ENCODE measurements at places on chromosomes 4 and X.

GRCh38 chr4:2074588-2074987 lies 15.5 kb downstream of the NAT8L start:
- no peak for DNase-seq

DNA sequence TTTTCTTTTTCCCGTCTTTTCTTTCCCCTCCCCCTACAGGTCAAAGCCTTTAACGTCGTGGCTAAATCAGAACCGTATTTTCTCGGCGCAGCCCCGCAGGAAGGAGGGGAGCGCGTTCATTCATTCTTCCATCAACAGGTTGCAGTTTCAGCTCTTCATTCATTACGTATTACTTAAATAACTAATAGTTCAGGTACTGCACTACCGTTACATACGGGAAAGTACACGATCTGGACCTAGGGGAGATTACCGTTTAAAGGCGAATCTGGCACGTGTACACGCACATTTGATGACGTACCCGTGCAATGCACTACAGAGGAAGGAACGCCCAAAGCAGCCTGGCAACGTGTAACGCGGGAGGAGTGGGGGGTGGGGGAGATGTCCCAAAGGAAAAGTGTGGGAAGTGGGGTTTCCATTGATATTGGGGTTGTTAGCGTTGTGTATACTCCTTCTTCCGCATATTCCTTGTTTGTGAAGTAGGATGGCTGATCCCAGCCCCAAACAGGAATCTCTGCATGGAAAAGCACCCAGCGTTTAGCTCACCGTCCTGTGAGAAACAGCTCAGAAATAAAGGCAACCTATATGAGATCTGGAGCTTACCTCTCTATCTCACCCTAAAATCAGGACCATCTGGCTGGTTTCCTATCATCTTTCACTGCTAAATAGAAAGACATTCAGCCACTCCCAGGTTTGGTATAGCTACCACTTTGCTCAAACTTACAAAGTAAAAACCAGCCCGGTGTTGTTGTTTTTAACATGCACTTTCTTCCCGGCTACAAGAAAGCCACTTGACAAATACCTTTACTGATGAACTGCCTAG lies 585 bp upstream of the SEC24D start:
- no peak for DNase-seq

DNA sequence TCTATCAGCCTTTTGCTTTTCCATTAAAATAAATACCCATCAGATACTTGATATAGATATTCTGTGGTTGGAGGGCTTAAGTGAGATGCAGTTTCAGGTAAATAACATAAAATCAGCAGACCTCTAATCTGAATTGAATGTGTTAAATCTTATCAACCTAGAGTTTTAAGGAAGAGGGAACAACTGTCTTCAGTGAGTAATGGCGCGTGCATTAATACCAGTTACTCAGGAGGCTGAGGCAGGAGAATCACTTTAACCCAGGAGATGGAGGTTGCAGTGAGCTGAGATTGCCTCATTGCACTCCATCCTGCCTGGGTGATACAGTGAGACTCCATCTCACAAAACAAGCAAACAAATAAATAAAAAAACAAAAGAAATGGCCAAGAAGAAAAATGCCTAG lies 54.3 kb downstream of the FAT4 start:
- no peak for DNase-seq

DNA sequence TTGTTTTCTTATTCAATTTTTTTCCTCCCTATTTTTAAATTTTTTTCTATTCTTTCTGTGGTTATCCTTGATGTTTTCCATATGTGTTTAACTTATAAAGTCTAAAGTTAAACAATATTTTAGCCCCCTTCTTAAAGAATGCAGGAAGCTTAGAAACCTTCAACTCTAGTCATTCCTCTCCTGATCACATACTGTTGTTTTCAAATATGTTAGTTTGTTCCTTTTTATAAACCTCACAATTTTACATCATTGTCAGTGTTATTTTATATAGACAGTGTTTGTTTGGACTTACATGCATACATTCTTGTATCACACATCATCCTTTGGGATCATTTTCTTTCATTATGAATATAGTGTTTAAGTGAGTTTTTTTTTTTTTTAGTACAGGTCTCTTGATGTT lies 31.6 kb downstream of the KANTR start:
- DNase-seq: no peak

DNA sequence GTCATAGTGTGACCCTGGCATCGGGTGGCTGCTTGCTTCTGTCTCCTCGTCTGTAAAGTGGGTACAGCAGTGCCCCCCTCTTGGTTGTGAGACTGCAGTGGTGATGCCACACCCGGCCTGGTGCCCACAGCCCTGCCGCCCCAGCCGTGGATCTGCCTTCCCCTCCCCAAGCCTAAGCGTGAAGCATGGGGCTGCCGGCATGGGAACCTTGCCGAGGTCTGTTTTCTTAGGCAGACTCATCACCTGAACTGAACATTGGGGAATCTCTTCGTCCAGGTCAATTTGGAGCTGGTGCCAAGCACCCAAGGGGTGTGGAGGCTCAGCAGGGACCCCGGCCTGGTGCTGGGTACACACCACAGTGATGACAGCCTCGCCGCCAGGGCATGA lies 108.4 kb downstream of the PSAPL1 start:
- no peak for DNase-seq

- DNase-seq: no peak
Measured at GRCh38 chr4:111959222-111959621, 186.0 kb upstream of the FAM241A start.

DNA sequence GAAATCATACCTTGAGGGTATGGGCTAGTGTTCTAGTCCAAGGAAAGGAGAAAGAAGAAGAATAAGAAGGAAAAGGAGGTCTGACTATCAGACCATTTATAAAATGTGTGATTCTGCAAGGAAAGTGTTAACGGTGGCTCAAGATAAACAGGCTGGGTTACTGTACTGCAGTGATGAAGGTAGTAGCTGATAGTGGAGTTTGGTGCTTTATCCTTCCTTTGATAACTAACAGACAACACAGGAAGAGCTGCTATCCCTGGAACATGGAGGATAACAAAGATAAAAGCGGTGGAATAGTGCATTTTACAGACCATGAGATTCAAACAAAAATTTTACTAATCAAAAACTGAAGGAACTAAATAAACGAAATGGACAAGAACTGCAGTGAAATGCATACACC lies 2.6 kb downstream of the UNC5C start:
- no peak for DNase-seq

DNA sequence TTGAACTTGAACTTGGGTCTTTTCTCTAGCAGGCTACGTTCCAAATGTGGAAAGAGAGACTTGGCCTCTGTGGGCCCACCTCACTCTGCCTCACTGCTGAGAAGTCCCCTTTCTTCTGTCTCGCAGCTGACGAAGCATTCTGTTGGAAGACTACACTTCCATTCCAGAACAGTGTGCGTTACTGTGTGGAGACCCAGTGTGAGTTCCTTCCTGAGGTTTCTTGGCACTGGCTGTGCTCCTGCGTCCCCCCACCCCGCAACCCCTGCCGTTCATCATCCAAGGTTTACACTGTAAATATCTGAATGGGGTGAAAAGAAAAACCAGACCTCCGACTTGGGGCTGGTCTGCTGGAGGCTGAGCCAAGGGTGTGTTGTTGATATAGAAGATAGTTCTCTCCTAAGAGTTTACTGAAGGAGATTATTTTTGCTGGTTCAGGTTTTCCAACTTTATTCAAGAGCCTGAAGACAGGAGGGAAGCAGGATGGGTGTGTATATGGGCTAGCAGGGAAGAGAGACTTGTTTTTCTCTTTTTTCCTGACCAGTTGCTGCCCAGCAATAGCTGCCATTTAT lies 34.7 kb downstream of the NHSL2 start:
- no peak for DNase-seq

GRCh38 chrX:16664074-16664473 lies 14.1 kb downstream of the S100G start:
- DNase-seq: no peak

- no peak for DNase-seq
Measured at GRCh38 chr4:74631988-74632387, 162.3 kb downstream of the BTC start.

DNA sequence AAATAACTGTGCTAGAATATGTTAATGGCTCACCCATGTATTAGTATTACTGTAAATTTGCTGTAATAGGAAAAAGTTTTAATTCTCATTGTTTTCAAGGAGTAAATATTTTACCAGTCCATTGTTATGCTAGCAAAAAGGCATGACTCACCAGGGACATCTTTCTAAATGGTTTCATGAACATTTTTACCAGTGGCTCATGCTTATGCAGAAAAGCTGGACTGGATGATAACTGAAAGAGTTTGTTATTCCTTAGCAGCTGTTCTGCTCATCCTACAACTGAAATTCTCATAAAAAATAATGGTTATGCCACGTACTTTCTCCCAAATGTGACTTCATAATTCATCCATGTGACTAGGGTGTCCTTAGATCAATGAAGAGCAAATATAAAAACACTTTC lies 111.9 kb upstream of the PCDH18 start:
- no peak for DNase-seq

DNA sequence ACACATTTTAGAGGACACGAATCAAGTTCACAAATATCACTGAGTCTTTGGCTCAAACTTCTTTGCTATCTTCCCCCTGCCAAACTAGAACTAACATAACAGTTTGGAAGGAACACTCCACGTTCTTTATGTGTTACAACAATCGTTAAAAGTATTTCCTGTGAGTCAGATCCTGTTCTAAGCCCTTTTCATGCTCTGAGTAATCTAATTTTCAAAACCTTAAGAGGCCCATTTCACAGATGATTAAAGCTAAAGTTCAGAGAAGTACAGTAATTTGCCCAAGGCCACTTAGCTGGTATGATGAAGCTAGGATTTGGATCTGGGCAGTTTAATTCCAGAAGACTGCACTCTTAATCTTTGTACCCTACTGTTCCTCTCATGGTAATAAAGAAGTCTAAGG lies 854.4 kb upstream of the INTU start:
- no peak for DNase-seq
